Thoracic aorta (tissue), 2 donors: ENCODE measurements at places on chromosomes 5 and 9.

GRCh38 chr9:78215706-78216105 lies 20.2 kb upstream of the CEP78 start:
- DNase-seq, result no peak

DNA sequence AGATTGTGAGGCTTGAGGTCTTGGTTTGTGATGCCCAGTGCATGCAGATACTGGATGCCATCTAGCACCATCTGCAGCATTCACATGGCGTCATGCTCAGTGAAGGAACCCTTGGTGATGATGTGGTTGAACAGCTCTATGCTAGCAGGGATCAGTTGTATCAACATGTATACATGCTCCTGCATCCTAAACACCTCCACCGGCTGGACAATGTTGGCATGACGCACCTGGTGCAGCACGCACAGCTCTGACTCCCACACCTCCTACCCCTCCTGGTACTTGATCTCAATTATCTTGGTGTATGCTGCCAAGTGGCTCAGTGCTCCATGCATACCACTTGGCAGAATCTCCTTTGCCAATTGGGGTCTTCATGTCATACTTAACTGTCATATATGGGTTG lies 49.1 kb downstream of the MTREX start:
- DNase-seq, result no peak

DNA sequence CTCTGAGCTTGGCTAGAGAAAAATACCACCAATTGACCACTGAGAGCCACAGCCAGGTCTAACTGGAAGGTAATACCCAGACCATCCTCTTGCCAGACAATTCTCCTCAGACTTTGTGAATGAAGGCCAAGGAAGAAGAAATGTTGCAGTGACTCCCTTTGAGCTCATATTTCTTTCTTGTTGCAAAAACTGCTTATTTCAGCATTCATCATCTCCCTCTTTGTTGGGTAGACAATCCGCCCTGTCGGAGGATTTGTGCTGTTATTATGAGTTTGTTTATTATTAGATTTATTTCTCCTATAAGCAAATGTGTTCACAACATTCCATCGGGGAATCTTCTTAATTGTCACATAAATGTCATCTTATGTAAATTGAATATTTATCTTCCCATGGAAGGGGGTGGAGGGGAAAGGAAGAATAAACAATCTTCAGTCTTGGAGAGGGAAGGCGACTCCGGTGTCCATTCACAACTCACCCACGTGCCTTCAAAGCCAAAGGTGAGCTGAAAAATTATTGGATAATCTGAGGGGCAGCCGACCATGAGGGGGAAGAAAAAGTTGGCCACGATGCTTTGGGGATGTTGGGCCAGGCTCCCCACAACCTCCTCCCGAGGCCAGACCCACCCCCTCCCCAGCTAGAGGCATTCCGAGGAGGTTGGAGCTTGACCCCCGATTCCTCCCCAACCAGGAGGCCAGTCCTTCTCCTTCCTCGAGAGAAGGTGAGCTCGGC lies 1.8 kb upstream of the JADE2 start:
- DNase-seq, result no peak

GRCh38 chr5:37929791-37930190 lies 90.0 kb upstream of the GDNF start:
- DNase-seq, result no peak

DNA sequence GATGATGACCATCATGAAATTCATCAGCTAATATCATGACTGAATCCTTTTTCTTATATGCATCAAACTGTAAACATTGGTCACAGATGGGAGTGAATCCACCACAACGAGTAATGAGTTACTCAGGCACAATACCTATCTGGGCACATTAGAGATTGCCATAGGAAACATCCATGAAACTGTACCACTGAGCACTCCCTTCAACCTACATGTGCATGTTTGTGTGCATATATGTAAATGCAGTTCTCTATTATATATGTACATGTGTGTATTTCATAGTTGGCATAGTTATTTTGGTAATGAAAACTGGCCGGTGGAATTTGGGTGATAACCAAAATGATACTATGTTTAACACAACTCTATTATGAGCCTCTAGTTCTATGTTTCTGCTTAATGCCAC lies 387.3 kb upstream of the ARRDC3 start:
- no peak for DNase-seq

GRCh38 chr9:132414731-132415130 lies 4.7 kb downstream of the CFAP77 start:
- no peak for DNase-seq

- no peak for DNase-seq
Observed at GRCh38 chr5:62621280-62621679, 42.7 kb downstream of the LRRC70 start.

GRCh38 chr5:42995360-42995751 lies 44.8 kb downstream of the ANXA2R start:
- DNase-seq, result no peak

- no peak for DNase-seq
Observed at GRCh38 chr9:124215956-124216355, 41.8 kb upstream of the NEK6 start.

GRCh38 chr9:98873951-98874371 lies 66.5 kb downstream of the GALNT12 start:
- DNase-seq, result no peak
